ENCODE measurements at places on chromosomes 12 and 14.
A peak's percentile ranks its signal among the peaks of the same experiment; 100 is the strongest.

GRCh38 chr14:66701813-66702212 is 193.9 kb downstream of the GPHN start:
- DNase-seq, result no peak

- DNase-seq, result peak; percentile 78
Observed at GRCh38 chr14:22850944-22851764, 14.8 kb downstream of the MMP14 start.

GRCh38 chr12:57864442-57865083 is 18.0 kb upstream of the CTDSP2 start:
- DNase-seq, result no peak

- no peak for DNase-seq
Observed at GRCh38 chr14:98791661-98792060, 480.3 kb downstream of the BCL11B start.

DNA sequence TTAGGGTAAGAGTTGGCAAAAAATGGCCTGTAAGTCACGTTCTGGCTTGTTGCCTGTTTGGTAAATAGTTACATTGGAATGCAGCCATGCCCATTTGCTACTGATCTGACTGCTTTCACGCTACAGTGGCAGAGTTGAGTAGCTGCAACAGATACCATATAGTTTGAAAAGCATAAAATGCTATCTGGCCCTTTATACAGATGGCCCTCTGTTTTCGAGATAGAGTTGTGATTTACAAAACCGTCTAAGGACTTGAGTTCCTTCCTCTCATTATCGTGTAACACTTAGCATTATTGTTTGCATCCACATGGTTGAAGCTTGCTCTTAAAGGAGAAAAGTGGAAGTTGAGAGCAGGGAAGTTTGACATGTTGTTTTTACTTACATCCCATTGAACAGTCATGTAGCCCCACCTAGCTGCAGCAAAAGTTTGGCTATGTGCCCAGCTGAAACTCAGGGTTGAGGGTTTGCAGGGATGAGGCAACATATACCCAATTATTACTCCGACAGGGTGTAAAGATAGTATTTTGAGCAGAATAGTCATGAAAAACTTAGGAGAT is 11.3 kb upstream of the SCFD1 start:
- DNase-seq, result no peak

GRCh38 chr12:105291531-105291930 is 39.0 kb upstream of the C12orf75 start:
- no peak for DNase-seq

DNA sequence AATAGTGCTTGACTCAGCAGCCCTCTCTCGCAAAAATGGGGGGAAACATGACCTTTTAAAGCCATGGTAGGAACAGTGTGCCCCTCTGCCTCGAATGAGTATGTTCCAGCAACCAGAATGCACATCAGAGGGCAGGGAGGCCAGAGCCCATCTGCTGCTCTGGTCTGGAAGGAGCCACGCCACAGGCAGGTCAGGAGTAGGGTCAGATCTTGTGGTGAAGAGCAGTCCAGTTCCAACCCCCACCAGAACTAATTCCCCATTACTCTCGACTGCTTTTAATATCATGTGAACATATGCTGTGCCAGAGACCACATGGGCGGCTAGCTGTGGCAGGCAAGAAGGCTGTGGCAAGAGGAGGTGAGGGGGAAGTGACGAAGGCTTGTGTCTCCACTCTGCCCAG is 34.6 kb upstream of the TMX1 start:
- DNase-seq, result peak; percentile 59

GRCh38 chr14:76695263-76695920 is 65.9 kb upstream of the VASH1 start:
- peak; percentile 12 for DNase-seq

DNA sequence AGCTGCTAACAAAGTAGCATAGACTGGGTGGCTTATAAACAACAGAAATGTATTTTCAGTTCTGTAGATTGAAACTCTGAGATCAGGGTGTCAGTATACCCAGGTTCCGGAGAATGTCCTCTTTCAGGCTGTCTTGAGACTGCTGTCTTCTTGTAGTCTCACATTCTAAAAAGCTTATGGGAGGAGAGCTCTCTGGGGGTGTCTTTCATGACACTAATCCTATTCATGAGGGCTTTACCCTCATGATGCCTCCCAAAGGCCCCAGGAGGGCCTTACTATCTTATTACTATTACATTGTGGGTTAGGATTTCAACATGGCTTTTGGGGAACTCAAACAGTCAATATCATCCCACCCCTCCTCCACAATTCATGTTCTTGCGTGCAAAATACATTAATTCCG is 94.3 kb downstream of the AEBP2 start:
- no peak for DNase-seq

DNA sequence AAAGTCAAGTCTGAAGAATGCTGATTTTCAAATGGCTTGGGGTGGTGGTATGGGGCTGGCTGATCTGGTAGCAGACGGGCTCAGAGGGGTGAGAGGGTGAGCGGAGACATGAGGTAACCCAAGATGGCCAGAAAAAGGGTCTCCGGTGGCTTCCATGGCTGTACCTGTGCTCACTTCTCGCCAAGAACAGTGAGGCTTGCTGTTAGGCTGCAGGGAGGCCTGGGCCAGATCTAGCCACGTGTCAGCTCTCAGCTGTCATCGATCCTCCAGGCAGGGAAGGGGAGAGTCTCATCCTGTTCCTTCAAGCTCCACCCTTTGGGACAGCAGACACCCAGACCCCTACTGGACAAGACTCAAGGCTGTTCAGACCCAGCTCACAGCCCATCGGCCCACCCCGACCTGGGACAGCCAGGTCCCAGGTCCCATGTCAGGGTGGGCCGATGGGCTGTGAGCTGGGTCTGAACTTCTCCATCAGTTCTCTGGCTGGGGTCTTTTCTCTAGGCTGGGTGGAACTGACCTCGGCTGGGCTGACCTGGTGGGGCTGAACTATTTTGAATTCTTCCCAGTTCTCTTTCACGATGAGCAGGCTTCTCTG is 9.0 kb downstream of the LRTM2 start:
- DNase-seq, result no peak

DNA sequence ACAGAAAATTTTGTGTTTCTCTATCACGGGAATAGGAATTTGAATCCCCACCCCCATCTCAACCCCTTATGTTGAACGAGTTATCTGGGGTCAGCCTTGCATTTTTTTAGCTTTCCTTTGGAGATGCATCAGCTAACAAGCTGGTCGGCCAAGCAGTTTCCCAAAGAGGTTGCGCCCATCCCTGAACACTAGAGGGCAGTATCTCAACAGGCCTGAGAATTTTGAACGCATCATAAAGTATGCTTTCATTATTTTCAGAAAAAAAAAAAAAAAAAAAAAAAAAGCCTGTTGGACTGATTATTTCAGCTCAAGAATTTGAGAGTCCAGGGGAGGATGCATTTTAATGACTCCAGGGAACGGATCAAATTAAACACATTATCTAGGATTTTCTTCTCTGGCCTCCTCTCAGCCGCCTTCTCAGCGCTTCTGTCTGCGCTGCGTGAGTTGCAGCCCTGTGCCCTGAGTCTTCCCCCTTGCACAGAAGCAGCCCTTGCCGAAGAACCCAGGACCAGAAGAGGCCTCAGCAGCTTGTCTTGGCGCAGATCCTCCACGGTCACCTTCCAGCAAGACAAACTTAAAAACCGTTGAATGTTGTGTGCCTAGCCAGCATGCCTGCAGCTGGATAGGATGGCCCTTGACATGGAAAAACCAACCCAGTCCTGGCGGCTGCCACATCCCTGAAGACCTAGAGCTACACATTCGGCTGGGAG is 76.6 kb upstream of the GZMB start:
- DNase-seq, result peak; percentile 82

DNA sequence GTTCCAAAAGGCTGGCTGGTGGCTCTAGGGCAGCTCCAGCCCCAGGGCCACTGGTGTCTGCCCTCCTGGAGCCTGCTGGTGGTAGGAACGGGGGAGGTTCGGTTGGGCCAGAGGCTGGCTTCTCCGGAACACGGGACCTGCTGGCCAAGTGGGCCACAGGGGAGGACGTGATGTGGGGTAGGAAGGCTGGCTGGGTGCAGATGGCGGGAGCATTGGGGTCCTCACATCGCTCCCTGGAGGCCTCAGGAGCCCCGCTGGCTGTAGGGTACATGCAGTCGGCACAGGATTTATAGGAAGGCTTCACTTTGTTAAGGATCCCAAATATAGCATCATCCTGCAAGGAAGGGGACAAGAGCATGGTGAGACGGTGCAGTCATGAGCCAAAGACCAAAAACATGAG is 57.6 kb upstream of the CORO1C start:
- DNase-seq, result no peak

- DNase-seq, result no peak
Observed at GRCh38 chr14:103132381-103133209, 9.3 kb downstream of the TNFAIP2 start.

GRCh38 chr12:69321351-69321750 is 26.8 kb upstream of the LYZ start:
- DNase-seq, result no peak

DNA sequence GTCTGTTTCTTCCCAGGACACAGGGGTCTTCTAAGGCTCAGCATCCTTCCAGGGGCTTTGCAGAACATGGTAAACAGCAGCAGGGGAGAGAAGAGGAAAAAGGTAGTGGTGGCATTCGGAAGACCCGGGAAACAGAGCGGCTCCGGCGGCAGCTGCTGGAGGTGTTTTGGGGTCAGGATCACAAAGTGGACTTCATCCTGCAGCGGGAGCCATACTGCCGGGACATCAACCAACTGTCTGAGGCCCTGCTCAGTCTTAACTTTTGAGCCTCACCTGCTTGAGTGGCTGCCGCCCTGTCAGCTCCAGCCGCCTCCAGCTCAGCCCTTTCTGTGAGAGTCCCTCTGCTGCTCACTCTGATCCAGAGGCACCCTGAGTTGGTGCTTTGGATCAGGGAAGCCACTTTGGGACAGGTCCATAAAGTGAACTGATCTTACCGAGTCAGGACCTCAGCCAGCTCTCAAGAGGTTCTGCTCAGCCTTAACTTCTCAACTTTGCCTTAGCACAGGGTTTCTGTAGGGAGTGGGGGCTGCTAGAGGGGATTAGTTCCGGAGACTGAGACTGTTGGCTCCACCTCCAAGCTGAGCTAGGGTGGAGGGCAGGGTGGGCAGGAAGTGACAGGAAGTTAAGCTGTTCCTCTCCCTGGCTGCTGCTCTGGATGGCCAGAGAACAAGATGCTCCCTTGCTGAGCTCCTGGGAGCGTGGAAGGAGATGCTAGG is 5.4 kb downstream of the SDR39U1 start:
- no peak for DNase-seq

- no peak for DNase-seq
Observed at GRCh38 chr14:72731252-72732020, 162.5 kb downstream of the DPF3 start.

DNA sequence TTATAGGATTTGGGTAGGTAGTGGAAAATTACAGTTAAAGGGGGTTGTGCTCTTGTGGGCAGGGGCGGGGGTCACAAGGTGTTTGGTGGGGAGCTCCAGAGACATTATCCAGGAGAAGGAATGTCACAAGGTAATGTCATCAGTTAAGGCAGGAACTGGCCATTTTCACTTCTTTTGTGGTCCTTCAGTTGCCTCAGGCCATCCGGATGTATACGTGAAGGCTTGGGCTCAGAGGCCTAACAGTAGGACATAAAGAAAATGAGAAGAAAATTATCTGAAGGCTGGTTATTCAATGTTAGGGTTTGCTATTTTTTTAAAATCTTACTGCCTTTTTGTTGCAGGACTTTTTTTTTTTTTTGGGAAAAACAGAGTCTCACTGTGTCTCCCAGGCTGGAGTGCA is 2.5 kb upstream of the PSEN1 start:
- DNase-seq, result no peak

DNA sequence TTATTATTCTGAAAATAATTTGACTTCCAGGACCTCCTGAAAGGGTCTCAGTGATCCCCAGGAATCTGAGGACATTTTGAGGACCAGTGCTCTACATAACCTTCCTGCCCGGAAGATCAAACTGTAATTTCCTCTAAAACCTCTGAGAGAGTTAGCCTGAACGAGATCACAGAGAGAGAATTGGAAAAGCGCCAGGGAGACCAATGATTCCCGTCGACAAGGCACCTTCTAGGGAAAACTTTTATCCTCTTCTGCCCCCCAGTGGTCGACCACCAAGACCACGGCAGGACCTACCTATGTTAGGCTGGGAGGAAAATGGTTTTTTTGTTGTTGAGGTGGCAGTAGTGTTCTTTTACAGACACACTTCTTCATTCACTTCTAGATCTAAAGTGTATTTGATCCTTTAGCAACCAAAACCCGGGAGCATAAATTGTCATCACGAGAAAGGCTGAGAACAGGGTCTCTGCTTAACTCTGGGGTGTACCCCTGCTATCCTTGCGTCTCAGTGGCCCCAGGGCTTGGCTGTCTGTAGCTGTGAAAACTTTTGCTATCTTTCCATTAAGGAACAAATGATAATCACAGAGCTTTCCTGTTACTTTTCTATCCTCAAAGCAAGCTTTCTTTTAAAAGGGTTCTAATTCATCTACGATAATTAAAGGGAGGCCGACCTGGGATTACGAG is 62.9 kb upstream of the NID2 start:
- peak; percentile 90 for DNase-seq

GRCh38 chr14:86646696-86647690 is 1117.0 kb downstream of the FLRT2 start:
- DNase-seq, result no peak

- peak; percentile 37 for DNase-seq
Observed at GRCh38 chr12:16606201-16606849, 363 bp upstream of the LMO3 start.

- DNase-seq, result no peak
Observed at GRCh38 chr14:93963692-93964091, 12.7 kb downstream of the ASB2 start.

DNA sequence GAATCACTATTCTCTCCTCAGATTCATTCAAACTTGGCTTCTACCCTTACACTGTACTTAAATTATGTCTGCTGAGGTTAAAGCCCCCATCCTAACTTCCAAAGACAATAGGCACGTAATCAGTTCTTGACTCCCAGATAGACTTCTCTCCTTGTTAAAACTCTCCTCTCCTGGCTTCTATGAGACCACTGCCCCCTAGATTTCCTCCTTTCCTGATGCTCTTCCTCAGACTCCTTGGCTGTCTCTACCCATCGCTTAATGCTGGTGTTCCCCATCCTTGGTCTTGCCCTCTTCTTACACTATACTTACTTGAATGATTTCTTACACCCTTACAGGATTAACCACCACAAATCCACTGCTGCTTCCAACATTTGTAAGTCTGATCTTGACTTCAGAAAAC is 32.8 kb downstream of the TC2N start:
- no peak for DNase-seq

DNA sequence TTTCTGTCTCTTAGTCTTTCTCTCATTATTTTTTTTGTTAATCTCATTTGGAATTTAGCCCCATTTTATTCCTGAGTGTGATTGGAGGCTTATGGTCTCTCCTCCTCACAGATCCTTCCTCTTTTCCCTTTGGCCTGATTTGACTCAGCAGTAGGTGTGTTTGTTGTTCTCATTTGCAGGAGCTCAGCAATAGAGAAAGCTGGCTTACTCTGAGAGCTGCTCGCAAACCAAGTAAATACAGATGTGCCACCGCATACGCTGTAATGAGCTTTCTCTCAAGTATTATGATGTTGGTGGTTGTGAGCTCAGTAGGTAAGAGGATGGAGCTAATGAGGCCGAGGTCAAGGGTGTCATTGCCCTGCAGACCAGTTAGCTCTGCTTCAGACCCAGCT is 206.5 kb downstream of the ETV6 start:
- no peak for DNase-seq

Data from testis (tissue), 5 donors.